ENCODE measurements at places on chromosomes 1 and 21. TPM values are rescaled to one million over a fixed set of nuclear protein-coding genes. Genes with fewer than 3 reads are reported as not detected.
A peak's percentile ranks its signal among the peaks of the same experiment; 100 is the strongest.

The MAP1LC3C gene
- 7.2 TPM for total RNA-seq

The ARHGAP29 gene
- total RNA-seq: 70.8 TPM

The CD52 gene
- 12.3 TPM for total RNA-seq

DNA sequence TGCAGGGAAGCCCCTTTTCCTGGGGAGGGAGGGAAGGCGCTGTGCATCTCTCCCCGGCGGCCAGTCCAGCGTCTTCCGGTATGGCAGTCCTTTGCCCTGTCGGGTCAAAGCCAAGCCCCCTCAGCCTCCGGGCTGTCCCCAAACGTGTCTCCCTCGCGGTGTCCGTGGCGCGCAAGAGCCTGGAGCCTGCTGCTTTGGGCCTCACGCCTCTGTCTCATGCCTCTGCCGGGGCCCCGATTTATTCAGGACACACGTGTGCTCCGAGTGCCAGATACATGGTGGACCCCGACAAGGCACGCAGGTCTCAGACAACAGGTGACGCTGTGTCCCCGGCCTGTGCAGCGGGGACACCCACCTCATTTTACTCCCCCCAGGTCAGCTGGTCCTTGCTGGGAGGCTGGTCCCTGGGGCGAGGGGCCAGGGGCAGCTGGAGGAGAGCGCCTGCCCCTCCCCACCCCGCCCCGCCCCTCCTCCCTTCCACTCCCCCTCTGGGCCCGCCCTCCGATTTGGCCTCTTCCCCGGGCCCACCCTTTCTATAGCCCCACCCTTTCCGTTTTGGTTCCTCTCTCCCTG is 176.7 kb downstream of the CAMTA1 start:
- no peak overlapping the region for H3K27ac ChIP-seq
- H3K27me3 ChIP-seq: no peaks in the 10 kb centered on the region
- H3K36me3 ChIP-seq: no peaks in the 10 kb centered on the region
- DNase-seq: no peak

DNA sequence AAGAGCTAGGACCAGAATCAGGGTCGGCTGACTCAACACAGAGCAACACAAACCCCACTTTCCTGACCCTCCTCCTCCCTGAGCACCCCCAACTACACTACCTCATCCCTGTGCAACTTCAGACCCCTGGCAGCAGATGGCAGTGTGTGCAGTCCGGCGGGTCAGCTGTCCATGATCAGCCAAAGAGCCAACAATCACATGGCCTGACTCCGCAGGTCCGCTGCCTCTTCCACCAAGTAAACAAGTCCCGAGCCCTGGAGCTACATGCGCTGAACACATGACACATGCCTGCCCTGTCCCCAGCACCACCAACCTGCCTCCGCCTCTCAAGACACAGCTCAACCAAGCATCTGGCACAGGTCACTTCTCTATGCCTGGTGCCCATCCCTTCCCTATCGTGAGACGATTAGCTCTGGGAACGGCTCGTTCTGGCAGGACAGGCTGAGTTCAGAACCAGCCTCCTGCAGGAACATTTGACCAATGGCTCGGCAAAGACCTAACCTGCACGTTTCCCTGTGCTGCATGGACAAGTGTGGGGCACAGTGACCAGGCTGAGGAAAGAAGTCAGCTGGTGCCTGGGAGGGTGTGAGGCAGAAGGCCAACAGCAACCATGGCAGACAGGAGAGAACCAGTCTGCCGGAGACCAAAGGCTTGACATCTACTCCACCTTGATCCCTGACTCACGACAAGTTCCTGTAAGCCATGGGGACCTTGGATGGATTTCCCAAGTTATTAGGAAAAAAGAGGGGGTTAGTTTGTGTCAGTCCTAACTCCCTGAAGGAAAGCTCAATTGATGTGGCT is 60.3 kb downstream of the CD46 start:
- peak; percentile 86 for DNase-seq
- H3K4me3 ChIP-seq: peak overlapping the region; percentile 8
- peaks cover 43% of the 10 kb centered on the region for H3K4me1 ChIP-seq
- H3K36me3 ChIP-seq: no peaks in the 10 kb centered on the region
- H3K27ac ChIP-seq: peak overlapping the region; percentile 72

DNA sequence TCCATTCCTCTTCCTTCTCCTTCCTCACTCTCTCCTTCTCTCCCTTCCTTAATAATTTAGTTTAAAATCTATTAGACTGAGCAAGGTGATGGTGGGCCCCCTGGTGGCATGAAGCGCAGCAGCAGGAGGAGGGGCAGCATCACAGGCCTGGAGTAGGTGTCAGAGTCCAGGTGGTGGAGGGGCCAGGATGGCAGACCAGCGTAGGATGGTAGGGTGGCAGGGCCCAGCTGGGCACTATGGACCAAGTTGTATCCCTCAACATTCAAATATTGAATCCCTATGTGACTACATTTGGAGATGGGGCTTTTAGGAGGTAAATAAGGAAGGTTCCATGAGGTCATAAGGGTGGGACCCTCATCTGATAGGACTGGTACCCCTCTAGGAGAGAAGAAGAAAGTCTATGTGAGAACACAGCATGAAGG is 61.0 kb downstream of the WDR4 start:
- H3K4me3 ChIP-seq: no peak overlapping the region
- H3K4me1 ChIP-seq: no peaks in the 10 kb centered on the region

GRCh38 chr1:43934101-43934985 is 742 bp downstream of the ARTN start:
- peak overlapping the region; percentile 23 for H3K4me3 ChIP-seq
- H3K27ac ChIP-seq: peak overlapping the region; percentile 42
- no peak for DNase-seq
- no peaks in the 10 kb centered on the region for H3K4me1 ChIP-seq
- no peaks in the 10 kb centered on the region for H3K27me3 ChIP-seq

Data from breast epithelium (tissue), 4 donors.